ENCODE measurements at places on chromosomes 2 and 18.
A peak's percentile ranks its signal among the peaks of the same experiment; 100 is the strongest.

DNA sequence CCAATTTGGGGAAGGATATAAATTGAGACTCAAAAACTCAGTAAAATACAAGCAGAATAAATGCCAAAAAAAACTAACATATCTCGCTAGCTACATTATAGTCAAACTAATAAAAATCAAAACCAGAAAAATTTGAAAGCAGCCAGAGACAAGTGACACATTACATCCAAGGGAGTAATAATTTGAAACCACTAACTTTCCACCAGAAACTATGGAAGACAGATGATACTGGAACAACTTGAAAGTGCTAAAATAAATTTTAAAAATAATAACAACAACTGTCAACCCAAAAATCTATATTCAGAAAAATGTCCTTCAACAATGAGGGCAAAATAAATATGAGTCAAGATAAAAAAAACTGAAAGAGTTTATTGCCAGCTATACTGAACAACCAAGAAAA is 110.7 kb downstream of the EVA1A start:
- no peak for DNase-seq

- DNase-seq = no peak
Measured at GRCh38 chr2:167769020-167769419, 478.4 kb downstream of the STK39 start.

DNA sequence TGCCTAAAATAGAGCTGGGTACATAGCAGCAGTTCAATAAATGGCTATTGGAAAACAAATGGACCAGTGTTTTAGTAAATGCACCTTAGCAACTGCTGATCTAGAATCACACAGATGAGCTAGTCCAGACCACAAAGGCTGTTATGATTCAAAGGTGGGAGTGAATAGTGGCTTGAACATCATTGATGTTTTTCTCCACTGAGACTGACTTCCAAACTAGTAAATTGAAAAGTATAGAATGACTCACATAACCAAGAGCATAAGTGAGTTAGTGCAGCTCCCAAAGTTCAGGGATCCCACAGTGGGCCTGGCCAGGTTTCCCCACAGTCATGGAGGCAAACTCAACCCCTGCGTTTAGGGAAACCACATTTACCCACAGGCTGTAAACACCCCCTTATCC is 106.7 kb upstream of the YPEL5 start:
- peak; percentile 10 for DNase-seq

DNA sequence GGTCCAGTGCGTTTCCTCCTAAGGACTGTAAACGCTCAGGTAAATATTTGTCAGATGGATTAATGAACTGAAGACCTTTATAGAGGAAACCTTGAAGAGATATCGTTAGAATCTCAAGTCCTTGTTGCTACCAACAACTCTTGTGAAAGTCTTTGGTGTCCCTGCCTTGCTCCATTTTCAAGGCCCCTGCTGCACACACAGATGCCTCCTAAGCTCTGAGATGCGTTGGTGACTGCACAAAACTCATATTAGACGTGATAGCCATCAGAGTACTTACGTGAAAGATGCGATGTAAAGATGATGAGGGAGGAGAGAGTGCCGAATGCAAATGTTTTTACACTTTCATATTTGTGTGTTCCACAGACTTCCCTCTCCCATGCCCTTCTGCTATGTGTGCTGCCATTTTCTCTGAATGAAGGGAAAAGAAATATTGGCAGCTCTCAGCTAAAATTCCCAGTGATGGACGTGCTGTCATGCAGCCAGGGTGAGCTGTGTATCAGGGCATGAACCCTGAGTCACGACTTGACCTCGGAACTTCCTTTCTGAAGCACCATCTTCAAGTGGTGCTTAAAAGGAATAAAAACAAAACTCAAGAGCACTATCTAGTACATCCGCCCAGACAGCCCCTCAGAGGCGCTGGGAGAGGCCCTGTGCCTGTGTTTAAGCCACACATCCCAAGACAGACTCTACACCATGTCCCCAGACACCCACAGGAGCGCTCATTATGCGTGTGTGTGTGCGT is 117.4 kb downstream of the FAM210A start:
- peak; percentile 48 for DNase-seq

DNA sequence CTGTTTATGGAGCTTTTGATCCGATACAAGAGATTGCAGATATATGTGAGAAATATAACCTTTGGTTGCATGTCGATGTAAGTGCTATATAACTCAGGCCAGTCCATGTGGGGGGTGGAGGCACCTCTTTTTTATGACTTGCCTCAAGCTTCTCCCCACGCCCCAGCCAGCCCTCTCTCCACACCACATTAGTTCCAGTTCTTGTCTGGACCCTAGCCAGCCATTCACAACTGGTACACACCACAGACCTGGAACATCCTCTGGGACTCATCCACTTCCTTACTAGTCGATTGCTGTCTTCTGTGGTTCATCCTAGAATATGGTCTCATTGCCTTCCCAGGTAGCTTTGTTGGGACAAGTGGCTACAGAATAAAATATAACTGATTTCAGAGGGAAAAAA is 31.0 kb downstream of the GAD1 start:
- DNase-seq = no peak

GRCh38 chr2:169928463-169928864 is 101.2 kb downstream of the UBR3 start:
- no peak for DNase-seq

GRCh38 chr2:105869341-105869740 is 124.6 kb downstream of the NCK2 start:
- DNase-seq = no peak

DNA sequence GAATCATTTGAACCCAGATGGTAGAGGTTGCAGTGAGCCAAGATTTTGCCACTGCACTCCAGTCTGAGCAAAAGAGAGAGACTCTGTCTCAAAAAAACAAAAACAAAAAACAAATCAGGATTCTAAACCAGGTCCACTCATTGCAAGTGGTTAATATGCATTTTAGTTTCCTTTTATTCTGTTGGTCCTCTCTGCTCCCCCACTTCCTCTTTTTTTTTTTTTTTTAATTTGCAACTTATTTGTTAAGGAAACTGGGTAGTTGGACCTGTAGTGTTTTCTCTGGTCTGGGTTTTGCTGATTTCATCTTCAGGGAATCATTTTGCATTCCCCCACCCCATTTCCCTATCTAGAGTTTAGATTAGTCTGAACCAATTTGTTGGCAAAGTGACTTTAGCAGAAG is 14.0 kb downstream of the FER1L5 start:
- DNase-seq = no peak

DNA sequence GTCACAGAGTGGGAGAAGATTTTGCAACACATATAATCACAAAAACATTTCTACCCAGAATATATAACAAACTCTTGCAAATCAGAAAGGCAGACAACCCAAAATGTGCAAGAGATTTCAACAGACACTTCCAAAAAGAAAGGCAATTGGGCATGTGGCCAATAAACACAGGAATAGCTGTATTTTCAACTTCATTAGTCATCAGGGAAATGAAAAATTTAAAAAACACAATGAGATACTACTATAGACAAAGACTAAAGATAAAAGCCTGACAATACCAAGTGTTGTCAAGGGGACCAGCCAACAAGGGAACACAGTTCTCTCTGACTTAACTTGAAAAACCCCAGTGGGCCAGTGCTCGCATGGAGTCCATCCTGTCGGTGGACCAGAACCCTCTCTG is 40.5 kb downstream of the MTHFD2 start:
- no peak for DNase-seq

GRCh38 chr2:202717598-202718310 is 83.0 kb downstream of the FAM117B start:
- no peak for DNase-seq

GRCh38 chr2:213247566-213247965 is 36.7 kb upstream of the SPAG16 start:
- DNase-seq = no peak
